ENCODE measurements at places on chromosomes 2 and 18. TPM values are rescaled to one million over a fixed set of nuclear protein-coding genes. Genes with fewer than 3 reads are reported as not detected.

DNA sequence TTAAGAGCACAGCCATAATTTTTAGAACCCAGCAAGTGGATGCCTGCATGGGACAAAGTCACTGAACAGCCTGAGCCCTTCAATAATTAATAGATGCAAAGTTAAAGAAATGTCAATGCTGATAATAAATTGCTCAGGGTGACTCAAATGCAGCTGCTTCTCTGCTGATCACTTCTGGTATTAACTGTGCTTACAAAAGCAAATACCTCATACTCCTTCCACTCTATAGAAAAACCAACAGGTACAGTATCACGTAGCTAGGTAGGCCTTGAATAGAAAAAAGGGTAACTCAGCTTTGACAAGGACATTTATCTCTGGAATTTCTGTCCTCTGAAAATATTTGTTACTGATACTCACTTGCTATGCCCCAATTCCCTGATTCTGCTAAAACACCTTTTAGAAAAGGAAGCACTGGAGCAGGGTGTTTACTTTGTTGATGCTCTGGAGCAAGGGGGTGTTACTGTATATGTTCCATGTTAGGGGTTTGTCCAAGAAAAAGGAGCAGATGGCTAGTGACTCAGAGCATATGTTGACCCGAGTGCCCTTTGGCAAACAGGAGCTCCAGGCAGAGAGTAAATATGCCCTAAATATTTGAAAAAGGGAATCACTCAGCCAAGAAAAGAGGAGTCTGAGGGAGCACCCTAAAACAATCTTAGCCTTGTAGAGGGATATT is 59.1 kb upstream of the RTN4 start:
- no peak for DNase-seq

The WIPF1 gene
- 79.2 TPM for polyA plus RNA-seq

The ATIC gene
- 187 TPM for polyA plus RNA-seq

The CPS1 gene
- not detected for polyA plus RNA-seq

DNA sequence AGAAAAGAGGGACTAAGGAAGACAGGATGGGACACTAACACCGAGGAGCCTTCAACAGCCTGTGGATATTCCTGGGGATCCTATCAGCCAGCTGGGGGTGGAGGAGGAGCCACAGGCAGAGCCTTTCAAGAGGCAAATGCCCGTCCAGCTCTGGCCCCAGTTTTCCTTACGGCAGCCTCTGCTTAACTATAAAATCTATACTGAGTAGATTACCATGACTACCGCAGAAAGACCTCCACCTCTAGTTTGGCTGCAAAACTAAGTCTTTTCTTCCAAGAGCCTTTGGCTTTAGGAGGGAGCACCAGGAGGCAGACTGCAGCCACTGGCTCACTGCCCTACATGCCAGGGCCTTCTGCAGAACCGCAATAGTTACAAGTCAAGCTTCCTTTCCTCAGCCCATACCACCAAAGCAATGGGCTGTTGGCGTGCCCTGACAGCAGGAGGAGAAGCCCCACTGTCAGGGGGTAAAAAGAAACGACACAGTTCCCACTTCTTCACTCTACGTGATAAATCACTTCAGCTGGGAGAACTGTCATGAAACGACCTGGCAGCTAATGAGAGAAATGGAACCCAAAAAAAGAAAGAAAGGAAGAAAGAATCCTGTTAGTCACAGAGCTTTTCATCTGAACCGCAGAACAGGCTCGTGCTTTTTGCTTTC is 25.1 kb upstream of the CREB1 start:
- DNase-seq, result no peak

GRCh38 chr2:121418494-121419058 is 112.1 kb upstream of the RNU4ATAC start:
- no peak for DNase-seq

The IL1RN gene
- not detected for polyA plus RNA-seq

GRCh38 chr2:235591921-235592320 is 98.1 kb downstream of the AGAP1 start:
- DNase-seq, result no peak

DNA sequence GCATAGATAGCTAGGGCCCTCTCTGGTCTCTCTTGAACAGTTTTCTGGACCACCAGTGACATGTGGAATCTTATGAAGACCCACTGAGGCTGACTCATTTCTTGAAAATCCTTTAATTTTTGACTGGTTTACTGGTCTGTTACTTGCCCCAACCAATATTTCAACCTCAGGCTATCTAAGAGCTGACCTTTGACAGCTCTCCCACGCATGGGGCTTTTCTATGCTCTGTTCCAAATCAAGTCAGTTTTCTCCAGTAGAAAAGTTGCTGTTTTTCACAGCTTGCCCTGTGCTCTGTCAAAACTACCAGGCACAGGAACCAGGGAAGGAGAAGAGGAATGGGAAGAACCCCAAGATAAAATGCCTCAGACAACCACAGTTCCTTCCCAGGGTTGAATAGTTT is 46.0 kb upstream of the MTIF2 start:
- no peak for DNase-seq

- DNase-seq, result peak; percentile 65
Measured at GRCh38 chr2:63861220-63861822, 19.6 kb downstream of the UGP2 start.

- DNase-seq, result no peak
Measured at GRCh38 chr18:68665628-68666027, 49.3 kb downstream of the TMX3 start.

- peak; percentile 40 for DNase-seq
Measured at GRCh38 chr18:23689031-23689615, at the start of gene LAMA3. Gene LAMA3 (plus strand): TSS chr18:23689453. CDS start chr18:23689684, 231 bp downstream.

GRCh38 chr18:31563778-31564177 is 27.9 kb upstream of the TTR start:
- no peak for DNase-seq

DNA sequence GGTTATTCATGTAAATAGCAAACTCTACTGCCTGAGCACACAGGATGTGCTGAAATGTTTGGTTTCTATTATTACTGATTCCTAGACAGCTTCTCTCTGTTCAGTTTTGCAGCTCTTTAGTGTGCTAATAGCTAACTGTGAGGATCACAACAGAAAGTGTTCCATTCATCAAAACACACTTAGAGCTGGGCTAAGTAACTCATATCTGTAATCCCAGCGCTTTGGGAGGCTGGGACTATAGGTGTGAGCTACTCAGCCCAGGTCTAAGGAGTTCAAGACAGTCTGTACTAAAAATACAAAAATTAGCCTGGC is 63.2 kb downstream of the MOGAT1 start:
- no peak for DNase-seq

- DNase-seq, result no peak
Measured at GRCh38 chr2:238663586-238663985, 184.3 kb upstream of the TWIST2 start.

DNA sequence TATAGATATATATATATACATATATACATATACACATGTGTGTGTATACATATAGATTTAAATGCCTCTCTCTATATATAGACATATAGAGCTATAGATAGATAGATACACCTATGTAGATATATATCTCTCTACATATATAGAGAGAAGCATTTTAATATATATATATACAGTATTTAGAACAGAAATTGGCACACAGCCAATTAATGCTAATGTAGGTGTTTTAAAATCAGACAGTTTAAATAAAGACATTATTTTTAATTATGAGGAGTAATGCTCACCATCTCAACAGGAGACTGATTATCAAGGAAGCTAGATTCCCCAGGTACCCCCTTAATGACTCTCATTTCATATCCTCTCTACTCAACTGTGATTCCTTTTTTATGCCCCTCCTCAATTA is 170.7 kb upstream of the CRIM1 start:
- DNase-seq, result no peak

- DNase-seq, result no peak
Measured at GRCh38 chr2:238167761-238168160, 9.0 kb downstream of the ERFE start.

DNA sequence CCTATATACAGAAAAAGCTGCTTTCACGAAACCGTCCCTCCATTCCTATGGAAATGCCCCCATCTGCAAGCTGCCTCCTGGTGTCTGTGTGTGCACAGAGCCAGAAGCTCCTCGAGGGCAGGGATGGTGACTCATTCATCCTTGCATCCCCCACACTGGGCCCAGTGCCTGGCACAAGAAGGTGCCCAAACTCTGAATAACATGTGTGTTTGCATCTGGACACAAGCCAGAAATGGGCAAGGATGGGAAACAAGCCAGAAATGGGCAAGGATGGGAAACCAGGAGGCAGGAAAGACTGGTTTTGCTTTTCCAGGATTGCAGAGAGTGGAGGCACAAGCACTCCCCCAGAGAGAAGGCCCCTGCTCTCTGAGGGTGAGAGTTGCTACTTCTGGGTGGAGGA is 313.9 kb downstream of the CELF4 start:
- no peak for DNase-seq

DNA sequence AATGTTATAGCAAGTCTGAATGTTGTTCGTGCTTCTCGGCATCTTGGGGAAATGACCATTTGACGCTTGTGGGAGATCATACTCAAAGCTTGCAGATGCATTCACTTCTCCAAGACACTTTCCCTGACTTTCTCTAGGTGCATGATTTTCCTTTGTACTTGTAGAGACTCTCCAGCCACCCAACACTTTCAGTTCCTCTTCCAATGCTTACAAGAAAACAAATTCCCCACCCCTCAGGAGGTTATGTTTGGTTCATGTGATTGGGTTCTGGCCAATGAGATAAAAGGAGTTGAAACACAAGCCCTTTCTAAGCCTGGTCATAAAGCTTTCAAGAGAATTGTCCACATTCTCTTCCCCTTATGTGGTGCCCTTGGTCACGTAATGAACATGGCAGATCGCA is 156.3 kb downstream of the EPHA4 start:
- DNase-seq, result no peak

GRCh38 chr2:23323198-23323916 is 61.6 kb upstream of the KLHL29 start:
- DNase-seq, result no peak

DNA sequence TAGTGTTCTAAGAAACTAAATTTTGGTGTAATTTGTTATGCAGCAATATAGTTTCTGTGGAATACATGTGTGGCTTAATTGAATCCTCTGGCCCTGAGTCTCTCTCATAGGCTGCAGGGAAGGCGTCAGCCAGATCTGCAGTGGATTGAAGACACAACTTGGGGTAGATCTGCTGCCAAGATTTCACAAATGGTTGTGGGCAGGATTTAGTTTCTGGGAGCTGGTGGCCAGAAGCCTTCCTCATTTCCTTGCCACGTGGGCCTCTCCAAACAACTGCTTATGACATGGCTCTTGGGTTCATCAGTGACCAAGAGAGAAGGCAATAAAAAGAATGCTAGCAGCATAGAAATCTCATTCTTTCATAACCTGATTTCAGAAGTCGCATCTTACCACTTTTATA is 28.2 kb downstream of the CCDC102B start:
- DNase-seq, result no peak

The MARCO gene
- polyA plus RNA-seq, result not detected

All from CD4-positive, alpha-beta memory T cell (primary cell).